ENCODE measurements at places on chromosomes 5 and 9.

- no peak for DNase-seq
Measured at GRCh38 chr5:39178171-39178570, 41.2 kb downstream of the FYB1 start.

GRCh38 chr5:135505973-135506372, 29.8 kb downstream of the NEUROG1 start:
- no peak for DNase-seq

GRCh38 chr5:16797951-16798350, 138.1 kb downstream of the MYO10 start:
- DNase-seq: no peak

GRCh38 chr5:36685631-36686288, 79.4 kb downstream of the SLC1A3 start:
- DNase-seq: peak; percentile 39

GRCh38 chr5:149869411-149869821, 75.2 kb downstream of the PDE6A start:
- DNase-seq: no peak

DNA sequence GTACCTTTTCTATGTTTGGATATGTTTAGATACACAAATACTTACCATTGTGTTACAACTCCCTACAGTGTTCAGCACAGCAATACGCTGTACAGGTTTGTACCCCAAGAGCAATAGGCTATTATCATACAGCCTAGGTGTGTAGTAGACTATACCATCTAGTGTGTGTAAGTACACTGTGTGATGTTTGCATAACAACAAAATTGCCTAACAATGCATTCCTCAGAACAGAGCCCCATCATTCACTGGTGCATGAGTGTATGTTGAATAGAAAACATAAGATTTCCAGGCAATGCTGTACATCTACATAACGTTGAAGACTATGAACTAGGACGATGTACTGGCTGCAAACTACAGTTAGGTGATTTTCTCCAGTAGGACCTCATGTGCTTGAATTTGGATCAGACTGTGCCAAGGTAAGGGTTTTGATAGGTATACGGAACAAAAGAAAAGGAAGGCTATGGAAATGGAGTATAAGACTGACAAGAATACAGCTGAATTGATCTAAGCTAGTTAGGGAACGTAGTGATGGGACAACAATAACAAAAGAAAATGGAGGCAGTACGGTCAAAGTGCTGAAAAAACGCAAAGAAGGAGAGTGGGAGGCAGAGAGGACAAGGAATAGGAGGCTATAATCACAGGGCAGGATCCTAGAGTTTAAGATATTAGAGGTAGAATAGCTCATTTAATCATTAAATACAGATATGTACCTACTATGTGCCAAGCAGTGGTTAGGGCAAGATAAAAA, 46.9 kb downstream of the FNIP1 start:
- no peak for DNase-seq

- DNase-seq: no peak
Measured at GRCh38 chr5:71932131-71932654, 175.1 kb upstream of the MAP1B start.

DNA sequence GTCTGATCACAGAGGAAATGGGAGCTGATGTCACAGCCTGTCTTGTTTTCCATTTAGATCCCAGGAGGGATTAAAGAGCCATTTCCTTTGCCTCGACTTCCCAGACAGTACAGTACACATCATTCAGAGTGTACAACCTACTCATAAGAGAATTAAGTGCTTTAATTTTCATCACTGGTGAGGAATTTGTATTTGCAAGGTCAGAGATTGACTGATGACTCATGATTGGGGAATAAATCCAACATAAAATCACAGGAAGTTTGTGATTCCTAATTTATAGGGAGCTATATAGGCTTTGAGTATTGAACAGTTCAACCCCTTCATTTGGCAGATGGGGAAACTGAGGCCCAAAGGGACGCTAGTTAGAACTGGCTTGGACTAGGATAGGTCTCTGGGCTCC, 4.1 kb upstream of the TOMM5 start:
- DNase-seq: no peak

DNA sequence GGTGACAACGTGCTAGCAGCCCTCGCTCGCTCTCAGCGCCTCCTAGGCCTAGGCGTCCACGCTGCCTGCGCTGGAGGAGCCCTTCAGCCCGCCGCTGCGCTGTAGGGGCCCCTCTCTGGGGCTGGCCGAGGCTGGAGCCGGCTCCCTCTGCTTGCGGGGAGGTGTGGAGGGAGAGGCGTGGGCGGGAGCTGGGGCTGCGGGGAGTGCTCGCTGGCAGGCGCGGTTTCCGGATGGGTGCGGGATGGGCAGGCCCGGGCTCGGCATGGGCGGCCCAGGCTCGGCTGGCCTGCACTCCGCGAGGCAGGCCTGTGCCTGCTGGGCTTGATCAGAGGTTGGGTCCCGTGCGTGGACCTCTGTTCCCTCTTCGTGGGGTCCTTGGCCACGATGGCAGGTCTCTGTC, 472.6 kb downstream of the PRR16 start:
- DNase-seq: no peak

DNA sequence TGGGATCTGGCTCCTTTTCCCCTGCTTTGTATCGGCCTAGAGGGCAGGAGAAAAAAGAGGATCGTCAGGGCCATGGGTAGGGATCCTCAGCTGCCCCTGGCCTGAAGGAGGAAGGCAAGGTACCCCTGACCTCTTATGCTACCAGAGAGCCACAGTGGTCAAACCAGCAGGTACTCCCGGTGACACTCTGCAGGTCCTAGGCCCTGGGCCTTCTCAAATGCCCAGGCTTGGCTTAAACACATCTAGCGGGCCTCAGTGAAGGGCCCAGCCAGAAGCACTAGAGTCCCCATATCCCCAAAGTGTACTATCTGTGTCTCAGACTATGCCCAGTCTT, 3.5 kb downstream of the IRF1 start:
- no peak for DNase-seq

DNA sequence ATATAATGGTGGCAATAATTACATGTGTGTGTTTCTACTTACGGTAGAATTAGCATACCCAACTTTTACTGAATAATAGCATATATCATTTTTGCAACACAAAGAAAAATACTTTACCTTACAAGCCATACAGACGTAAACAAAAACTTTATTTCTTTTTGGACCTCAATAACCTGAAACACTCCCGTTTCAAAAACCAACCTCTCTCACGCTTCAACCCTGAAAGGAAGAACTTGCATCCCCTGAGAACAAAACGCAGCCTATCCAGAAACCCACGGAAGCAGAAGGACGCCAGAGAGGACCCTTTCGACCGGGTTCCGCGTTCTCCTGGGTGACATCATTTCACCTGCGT, at the start of gene RNF38:
RNF38 (minus strand) TSS at position 290 of the 352 bp plus-strand sequence; CDS start at position 129, 161 bp downstream.
- DNase-seq: no peak

- DNase-seq: peak; percentile 37
Measured at GRCh38 chr9:87445646-87446045, 52.0 kb upstream of the DAPK1 start.

DNA sequence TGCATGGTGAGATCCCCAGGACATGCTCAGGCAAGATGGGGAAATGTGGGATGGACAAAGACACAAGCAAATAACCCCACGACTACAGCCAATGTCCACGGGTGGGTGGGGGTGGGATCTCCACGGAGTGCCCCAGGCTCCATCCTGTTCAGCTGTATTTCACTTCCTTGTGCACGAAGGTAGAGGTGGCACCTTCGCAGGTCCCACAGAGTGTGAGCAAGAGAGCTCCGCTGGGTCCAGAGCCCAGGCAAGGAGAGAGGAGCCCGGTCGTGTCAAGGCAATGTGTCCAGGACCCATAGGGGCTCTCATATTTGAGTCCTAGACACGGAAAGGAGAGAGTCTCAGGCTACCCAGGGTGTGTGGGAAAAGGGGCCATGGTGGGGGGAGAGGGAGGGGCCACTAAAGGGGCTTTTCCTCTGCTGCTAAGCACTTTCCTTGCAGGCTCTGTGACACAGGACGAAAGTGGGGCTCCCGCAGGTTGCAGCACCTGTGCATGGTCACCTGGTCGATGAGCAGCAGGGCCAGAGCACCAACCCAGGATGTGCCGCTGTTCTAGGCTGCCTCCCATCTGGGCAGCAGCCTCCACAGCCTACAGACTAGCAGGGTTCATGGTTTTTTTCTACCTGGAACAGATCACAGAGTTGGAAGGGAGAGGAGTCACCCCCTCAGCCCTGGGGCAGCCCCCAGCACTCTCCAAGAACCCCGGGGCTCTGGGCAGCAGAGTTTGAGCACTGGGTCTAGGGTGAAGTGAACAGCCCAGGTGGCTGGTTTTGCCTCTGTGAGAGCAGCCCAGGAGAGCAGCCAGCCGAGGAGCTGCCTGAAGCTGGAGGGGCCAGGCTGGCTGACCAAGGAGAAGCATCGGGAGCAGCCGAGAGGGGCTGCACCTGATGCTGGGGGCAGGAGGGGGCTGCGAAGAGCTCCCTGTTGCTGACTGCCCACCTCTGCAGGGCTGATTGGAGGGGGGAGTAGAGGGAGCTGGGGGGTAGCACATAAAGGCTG, 100.7 kb upstream of the MVB12B start:
- DNase-seq: no peak

GRCh38 chr5:35904443-35905132, 33.8 kb downstream of the CAPSL start:
- DNase-seq: peak; percentile 79

DNA sequence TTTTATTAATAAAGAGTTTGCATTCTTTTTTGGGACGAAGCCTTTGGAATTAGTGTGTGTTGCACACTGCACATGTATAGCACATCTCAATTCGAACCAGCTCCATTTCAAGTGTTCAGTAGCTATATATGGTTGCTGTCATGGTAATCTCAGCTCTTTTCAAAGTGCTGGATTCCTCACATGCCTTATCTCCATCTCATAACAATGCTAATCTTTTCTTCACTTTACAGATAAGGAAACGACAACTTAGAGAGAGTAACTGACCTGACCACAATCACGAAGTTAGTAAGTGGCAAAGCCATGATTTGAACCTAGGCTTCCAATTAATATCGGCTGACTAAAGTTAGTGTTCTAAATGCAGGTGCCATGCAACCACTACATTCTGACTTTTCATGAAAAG, 204.8 kb upstream of the RASEF start:
- no peak for DNase-seq

GRCh38 chr9:21668516-21668915, 133.9 kb upstream of the MTAP start:
- DNase-seq: no peak

- no peak for DNase-seq
Measured at GRCh38 chr5:178271726-178272479, 39.3 kb upstream of the PHYKPL start.

GRCh38 chr9:94655739-94656138, 16.4 kb upstream of the FBP1 start:
- DNase-seq: peak; percentile 32

DNA sequence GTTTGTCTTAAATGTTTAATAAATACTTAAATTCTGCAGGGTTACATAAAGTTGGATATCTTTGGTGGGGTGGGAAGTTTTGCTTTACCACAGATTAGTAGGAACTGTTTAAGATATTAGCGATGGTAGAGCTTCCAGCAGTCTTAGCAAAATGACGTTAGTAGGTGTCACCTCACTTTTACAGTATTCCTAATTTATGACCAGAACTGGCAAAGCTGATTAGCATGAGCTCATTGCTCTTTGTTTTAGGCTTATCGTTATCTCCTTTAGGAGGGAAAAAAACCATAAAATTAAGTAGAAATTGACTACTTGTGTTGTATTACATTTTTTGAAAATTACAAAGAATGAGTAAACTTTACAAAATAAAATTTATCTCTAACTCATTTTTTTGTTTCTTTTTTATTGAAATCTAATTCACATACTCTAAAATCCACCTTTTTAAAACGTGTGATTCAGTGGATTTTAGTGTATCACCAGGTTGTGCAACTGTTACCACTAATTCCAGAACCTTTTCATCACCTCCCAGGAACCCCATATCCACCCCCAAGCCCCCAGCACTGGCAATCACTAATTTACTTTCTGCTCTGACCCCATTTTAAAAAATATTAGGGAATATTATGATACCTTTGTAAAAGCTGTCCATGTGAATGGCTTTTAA, 129.5 kb downstream of the TRIO start:
- DNase-seq: no peak

GRCh38 chr5:179422908-179423481, 77.7 kb upstream of the ADAMTS2 start:
- DNase-seq: no peak

DNA sequence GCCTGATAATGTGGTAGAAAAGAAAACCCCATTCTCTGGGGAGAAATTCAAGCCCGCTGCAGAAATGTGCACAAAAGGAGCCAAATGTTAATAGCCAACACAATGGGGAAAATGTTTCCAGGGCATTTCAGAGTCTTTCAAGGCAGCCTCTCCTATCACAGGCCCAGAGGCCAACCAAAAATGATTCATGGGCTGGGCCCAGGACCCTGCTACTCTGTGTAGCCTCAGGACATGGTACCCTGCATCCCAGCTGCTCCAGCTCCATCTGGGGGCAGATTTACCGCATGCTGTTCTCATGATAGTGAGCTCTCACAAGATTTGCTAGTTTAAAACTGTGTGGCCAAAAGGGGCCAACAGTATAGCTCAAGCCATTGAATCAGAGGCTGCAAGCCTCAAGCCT, 41.1 kb downstream of the RAPGEF6 start:
- no peak for DNase-seq

DNA sequence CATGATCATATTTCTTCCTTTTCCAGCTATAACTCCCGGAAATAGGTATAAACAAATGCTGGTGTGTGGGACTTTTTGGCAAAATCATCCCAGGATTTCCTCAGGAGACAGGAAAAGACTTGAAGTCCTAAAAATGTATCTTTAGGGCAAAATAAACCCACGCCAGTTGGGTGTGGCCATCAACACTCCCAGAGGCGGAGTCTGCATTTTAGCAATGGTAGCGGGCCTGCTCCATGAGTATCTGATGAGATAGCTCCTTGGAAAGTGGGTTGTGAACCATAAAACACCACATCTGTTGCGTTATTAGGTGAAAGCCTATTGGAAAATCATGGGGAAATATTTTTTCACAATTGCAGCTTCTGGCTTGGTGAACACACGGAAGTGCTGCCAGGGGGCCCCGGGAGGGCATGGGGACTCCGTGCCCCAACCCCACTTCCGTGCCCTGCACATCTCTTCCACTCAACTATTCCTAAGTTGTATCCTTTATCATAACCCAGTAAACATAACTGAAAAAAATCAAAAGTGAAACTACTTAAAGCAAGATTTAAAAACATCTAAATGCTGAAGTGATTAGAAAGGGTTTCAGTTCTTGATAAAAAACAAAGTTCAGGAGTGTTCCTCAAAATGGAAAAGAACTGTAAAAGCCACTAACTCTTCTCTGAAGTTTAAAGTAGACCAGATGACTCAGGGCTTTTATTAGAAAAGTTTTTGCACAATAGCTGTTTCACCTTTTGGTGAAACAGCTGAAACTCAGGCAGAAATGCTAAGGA, 111.2 kb downstream of the LRRC70 start:
- peak; percentile 89 for DNase-seq

DNA sequence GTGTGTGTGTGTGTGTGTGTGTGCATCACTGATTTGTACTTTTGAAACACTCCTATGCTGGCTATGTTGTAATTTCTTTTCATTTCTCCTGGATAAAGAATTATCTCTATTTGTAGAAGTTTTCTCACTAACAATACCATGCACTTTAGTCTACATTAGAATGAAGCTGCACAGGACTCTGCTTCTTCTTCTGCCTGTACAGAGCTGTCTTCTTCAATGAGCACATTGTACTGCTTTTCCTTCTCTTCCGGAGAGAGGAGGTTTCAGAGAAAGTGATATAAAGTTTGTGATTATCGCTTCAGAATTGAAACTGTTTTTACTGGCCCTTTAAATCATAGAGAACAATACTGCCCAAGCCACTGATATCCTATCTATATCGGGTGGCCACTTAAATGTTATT, 677.0 kb downstream of the NR2F1-AS1 start:
- no peak for DNase-seq
